ENCODE measurements at places on chromosomes 3 and 15.
A peak's percentile ranks its signal among the peaks of the same experiment; 100 is the strongest.

DNA sequence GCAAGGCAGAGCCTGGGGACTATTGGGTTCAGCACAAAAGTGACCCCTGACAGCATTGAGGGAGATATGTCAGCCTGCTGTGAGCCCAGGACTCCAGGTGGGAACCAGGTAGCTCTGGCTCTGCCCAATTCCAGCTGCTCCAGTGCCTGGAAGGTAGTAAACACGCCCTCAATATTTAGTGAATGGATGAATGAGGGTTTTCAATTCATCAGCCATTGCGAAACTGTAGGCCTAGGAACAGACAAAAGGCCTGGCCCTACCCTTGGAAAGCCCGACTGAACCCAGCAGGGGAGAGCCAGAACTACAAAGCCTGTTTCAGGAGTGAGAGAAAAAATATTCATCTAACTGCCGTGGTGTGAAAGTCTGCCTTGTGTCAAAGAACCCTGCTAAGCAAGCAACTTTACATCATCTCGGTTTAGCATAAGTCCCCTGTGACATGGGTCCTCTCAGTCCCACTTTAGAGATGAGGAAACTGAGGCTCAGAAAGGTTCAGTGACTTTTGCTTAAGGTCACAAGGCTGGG lies 8.1 kb upstream of the CSK start:
- no peak for DNase-seq

- no peak for DNase-seq
Measured at GRCh38 chr3:111971533-111972130, 7.2 kb upstream of the ABHD10 start.

GRCh38 chr15:63353887-63354286 lies 27.8 kb downstream of the CA12 start:
- DNase-seq: no peak

- no peak for DNase-seq
Measured at GRCh38 chr3:7602297-7602696, 741.4 kb downstream of the GRM7 start.

- no peak for DNase-seq
Measured at GRCh38 chr3:112117841-112118571, 15.0 kb downstream of the GCSAM start.

GRCh38 chr3:66437341-66437929 lies 63.4 kb downstream of the LRIG1 start:
- DNase-seq: no peak

DNA sequence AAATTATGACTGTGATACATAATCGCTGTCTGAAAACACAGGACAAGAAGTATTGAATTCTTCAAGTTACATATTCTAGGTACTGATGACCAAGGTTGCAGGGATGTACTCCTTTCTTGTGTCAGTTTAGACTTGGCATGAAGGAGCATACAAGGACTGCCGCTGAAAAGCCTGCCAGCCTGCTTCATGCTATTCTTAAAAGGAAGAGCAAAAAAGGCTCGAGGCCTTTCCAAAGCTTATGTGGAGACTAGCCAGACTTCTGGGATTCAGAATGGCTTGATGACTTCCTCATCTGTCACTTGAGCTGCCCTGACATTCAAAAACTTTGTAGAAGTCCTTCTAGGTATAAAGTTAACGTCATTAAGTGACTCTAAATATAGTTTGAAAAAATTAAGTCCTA lies 92.0 kb downstream of the CADM2 start:
- DNase-seq: no peak

- no peak for DNase-seq
Measured at GRCh38 chr3:13075318-13075717, 2.1 kb upstream of the IQSEC1 start.

DNA sequence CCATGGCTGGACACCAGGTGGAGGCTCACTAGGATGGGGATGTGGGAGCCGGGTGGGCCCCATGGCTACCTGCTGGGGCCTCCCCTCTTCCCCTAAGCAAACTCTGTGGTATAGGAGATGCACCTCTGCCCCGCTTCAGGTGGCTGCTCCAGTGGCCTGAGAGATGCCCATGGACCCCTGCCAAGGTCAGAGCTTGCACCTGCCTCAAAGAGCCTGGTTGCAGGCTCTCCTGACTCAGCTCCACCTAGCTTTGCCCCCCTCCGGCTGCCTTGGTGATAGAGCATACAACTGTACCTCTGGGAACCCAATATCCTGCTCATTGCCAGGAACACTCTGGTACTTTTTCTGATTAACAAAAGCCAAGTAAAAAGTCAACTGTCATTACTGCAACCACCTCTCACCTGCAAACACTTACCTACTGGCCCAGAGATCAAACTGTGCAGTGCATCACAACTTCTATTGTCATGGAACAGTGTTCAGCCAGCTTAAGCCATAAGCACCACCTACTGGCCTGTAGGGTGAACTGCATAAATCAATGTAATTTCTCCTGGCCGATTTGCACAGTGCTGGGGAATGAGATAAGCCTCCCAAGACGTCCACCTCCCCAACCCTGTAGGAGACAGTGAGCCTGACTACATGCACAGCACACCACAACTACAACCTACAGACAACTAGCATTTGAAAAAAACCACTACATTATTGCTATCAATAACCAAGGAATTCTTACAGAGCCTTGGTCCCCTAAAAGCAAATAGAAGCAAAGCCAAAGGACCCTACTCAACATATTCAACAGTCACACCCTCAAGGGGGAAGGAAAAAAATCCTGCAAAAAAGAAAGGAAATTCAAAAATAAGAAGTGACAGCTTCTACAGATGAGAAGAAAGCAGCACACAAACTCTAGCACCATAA lies 352.4 kb upstream of the ARHGEF26 start:
- DNase-seq: peak; percentile 54
